ENCODE measurements at places on chromosomes 2 and 18.

GRCh38 chr18:24321071-24321470 lies 76.6 kb downstream of the OSBPL1A start:
- no peak for DNase-seq

DNA sequence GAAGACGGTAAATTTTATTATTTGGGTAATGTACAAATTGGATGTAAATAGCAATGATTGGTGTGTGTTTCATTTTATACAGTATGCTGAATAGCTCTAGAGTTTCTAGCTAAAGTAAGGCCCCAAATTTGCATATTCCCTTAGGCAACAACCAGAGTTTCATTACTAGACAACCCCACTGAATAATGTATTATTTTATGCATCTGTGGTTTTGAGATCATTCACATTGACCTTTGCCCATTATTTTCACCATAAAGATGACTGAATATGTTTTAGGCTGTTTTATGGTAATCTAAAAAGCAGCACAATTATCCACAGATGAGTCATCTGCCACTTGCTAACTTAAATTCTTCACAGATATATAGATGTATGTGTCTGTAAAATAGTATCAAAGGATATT lies 44.5 kb upstream of the C2orf74 start:
- DNase-seq, result no peak

- no peak for DNase-seq
Observed at GRCh38 chr18:49709347-49709690, 104.0 kb downstream of the ACAA2 start.

DNA sequence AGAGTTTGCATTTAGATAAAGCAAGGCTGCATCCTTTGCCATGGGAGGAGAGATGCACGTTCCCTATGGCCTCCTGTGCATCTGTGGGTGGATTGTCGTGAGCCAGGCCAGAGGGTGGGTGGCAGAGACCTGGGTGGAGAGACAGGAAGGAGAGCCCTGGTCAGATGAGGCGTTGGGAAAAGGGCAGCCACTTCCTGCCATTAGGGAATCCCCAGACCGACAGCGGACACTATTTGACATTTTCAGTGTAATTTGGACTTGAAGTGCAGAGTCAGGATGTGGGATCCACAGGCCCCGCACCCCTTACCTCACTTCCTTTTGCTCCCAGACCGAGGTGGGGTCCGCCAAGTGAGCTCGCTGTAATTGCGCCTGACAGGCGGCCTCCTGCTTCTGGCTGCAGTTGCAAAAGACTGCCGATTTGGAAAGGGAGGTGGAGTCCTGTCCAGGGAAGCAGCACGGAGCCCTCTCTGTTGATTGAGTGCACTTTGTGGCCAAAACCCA lies 150.0 kb downstream of the DYSF start:
- DNase-seq, result no peak

GRCh38 chr18:79693561-79694205 lies 14.1 kb downstream of the CTDP1 start:
- DNase-seq, result peak; percentile 44

DNA sequence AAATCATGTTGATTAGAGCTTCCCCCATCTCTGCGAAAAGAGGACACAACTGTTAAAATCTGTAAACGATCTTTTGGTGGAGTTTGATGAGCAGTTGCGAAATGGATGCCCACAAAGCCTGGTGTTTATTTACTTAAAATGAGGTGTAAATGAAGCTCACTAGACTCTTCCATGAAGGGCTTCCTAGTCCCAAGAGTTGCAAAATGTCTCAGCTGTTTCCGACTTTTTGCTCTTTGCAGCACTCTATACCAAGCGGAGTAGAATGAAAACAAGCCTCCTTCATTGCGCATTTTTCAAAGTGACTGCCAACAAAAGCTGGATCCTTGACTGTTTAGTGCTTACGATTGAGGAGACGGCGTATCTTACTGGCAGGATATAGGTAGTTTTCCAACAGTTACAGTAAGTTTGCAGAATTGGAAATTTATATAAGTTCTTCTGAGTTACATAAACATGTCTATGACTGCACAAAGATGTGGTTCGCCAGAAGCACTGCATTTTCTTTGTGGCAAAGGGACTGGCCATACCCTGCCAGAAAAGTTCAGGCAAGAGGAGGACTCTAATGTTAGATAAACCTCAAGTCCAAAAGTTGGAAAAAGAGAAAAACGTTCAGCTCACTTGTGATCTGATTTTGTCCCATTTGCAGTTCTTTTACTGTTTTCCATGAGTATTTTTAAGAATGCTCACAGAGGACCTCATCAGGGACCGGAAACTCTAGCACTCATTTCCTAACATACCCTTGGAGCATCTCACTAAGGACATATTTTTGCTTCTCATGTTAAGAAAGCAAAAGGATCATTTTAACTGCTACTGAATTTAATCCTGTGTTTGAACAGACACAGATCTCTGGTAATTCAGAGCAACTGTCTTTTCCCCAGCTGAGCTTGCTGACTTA lies 42.7 kb downstream of the COLEC12 start:
- no peak for DNase-seq

DNA sequence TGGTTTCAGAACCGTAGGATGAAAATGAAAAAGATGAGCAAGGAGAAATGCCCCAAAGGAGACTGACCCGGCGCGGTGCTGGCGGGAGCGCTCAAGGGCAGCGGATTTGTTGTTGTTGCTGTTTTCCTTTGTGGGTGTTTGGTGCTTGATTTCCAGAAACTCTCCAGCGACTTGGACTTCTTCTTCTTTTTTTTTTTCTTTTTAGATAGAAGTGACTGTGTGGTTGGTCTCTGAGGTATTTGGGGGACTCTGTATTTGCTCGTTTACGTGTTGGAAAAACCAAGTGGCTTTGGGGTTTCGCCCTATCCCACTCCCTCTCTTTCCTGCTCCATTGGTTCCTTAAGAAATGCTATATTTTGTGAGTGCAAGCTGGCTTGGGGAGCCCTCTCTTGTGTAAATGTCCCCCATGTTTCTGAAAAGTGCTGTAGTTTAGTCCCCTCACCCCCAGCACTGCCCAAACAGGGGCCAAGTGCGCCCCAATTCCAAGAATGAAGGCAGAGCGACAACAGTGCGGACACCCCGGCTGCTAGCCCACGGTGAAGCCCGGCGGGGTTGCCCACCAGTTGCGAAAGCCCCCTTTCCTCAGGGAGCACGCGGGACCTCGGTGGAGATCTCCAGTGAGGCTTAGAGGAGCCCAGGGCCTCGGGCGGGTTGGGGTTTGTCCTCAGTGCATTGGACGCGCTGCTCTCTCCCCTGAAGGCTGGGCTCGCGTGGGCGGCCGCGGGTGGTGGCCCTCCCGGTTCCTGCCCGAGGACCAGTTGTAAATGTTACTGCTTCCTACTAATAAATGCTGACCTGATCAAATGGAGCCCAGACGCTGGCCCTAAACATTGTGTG lies 1.8 kb downstream of the HOXD9 start:
- no peak for DNase-seq

- DNase-seq, result no peak
Observed at GRCh38 chr18:48629730-48630324, 91.0 kb downstream of the CTIF start.

GRCh38 chr18:46374850-46375249 lies 270.7 kb downstream of the HAUS1 start:
- DNase-seq, result peak; percentile 56

GRCh38 chr2:41377837-41378236 lies 670.0 kb upstream of the PKDCC start:
- DNase-seq, result no peak

DNA sequence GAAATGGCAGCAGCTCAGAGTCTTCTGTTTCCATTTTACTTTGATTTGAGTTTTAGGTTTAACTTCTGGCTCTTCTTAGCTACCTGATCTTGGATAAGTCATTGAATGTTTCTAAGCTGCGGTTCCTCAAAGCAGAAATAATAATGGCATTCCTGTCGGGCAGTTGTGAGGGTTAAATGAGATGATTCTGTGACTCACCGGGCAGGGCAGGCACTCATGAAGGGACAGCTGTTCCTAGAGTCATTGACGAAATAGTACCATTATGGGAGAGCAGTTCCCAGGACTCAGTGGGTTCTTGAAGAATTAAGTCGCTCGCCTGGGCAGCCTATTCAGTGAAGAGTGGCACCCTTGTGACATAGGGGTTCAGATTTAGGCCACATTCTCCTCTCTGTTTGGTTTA lies 10.3 kb downstream of the TRIB2 start:
- DNase-seq, result no peak

GRCh38 chr18:36634573-36635216 lies 194.1 kb downstream of the TPGS2 start:
- DNase-seq, result no peak

DNA sequence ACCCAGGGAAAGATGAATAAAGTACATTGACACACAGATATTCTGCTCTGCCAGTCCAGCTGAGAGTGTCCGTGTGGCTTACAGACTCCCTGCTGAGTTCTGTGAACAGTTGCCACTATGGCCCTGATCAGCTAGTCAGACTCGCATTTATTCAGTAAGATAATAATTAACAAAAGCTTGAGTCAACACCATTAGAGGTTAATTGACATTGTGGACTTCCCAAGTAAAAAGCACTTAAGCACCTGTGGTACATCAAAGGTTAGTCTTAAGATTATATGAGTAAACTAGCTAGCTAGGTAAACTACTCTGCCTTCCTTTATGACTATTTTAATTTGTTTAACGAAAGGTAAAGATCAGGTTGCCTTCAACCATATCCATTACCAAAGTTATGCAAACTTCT lies 33.7 kb downstream of the ANKRD30B start:
- no peak for DNase-seq

DNA sequence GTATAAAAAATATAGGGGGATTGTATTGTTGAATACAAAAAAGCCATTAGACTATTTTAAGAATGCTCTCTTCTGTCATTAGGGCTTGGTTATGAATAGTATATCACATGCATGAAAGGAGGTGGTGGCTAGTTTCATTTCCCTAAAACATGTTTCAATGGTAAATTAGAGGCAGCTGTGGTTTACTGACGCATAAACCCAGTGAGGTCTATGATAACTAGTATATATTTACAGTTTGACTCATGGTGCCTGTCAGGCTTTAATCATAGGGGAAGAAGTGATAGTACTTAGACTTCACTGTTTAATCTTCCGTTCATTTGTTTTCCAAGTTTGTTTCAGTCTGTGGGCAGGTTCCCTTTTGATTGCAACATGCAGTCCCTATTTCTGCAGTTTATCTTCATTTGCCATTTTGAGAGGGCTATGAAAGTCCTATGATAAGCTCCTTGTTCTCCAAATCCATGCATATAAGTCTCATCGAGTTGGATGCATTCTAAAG lies 55.1 kb upstream of the MAP4K3 start:
- no peak for DNase-seq

DNA sequence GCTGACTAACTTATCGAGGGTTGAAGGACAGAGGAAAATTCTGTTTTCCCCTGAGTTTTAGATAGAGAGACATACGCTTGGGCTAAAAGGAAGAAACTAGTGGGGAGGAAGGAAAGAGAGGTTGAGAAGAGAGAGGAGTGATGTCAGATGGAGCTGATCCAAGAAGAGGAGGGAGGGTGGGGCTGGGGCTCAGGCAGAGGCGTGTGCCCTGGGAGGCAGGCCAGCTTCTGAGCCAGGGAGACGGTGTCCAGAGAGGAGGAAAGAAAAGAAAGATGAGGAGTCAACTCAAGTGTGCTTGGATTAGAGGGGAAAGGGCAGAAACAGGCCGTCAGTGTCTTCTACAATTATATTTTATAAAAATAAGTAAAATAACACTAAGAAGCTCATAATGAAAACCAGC lies 56.2 kb downstream of the EMILIN2 start:
- DNase-seq, result peak; percentile 48

GRCh38 chr2:142878031-142878678 lies 691 bp downstream of the KYNU start:
- DNase-seq, result no peak
